Stimulated activated CD8-positive, alpha-beta memory T cell treated with anti-CD3 and anti-CD28 coated beads, Interleukin-15, amount 100 ng/mL, for 4 hours (primary cell): ENCODE measurements at places on chromosomes 3 and 15.

DNA sequence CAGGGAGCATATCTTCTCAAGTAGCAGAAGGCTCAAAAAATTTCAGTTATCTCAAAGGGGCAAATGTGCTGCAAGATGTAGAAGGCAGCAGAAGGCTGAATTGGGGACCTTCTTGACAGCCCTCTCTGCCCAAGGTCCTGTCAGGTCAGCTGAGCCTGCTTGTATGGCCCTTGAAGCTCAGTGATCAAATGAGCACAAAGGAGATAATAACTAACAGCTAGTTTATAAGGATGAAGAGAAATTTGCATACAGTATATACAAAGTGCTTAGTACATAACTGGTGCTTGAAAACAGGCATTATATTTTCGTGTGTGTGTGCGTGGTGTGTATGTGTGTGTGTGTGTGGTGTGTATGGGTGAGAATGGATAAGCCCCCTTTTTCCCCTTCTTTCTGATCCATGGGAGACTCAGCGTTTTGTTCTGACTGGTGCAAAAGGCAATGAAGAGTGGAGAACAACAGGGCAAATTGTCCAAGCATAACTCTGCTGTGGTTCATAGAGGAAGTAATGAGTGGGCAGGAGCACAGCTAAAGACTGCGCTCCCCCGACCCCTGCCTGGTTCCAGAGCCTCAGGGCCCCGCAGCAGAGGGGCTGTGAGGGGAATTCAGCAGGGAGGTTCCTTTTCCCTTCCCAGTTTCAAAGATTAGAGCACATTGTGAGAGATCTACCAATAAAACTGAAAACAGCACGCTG is 356.8 kb upstream of the NR2F2 start:
- DNase-seq = no peak

- no peak for DNase-seq
Observed at GRCh38 chr3:83948771-83949170, 1010.0 kb upstream of the CADM2 start.

DNA sequence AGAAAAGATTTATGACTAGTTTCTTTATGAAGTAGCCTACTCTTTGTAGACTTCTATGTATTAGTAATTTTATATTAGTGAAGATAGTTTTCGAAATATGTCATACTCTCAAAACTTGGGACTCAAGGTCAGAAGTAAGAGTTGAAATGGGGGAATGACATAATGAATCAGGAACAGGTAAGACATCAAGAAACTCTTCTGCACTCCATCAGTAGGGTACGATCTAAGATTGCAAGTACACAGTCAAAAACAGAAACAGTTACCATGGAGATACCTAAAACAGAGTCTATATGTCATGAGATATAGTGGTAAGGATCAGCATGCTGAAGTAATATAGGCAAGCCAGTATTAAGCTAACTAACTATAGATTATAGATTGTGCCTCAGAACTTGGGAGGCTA is 187.0 kb upstream of the MLF1 start:
- DNase-seq = no peak

DNA sequence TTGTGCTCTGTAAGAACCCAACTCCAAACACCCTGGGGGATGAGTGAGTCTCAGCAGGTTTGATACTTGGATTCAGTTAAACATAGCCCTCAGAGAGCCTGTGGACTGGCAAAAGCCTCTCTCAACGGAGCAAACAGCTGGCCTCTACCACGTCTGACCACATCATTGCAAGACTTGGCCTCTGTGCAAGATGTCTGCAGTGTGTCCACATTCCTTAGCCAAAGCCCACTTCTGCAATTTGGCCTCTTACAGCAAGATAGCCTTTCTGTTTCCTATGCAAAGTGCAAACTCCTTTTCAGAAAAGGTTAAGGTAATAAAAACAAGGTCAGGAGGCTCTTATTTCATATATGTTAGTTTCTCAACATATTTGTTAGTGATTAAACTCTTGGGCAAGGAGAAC is 27.9 kb downstream of the FBN1 start:
- DNase-seq = no peak

DNA sequence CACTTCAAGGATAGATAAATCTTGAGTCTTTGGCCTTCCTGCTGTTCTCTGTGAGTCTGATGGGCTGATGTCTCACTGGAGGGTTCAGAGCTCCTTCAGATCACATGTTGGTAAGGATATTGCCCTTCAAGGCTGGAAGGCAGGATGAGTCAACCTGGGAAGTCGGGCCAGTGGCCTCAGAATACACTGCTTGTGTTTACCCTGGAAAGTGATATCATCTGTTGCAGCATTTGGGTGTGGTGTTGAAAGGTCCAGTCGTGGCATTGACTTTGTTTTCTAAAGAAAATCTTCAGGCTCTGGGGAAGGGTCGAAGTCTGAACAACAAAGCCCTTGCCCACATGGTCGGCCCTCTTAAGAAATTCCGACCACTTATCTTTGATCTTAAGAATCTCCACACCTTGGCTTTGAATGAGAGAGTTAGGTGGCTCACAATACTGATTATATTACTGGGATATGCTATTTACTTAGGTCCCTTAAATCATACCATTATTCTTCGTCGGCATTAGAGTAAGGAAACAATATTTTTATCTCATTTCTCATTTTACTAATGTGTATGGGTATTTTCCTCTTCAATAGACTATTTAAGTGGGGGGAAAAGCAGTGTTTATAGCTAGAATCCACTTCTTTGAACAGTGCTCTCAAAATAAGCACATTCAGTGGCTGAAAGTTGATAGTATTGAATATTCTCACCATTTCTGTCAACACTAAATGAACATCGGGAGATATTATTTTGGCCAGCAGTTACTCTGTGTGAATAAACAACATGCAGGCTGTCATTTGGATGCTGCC is 303.9 kb upstream of the RASGRP1 start:
- DNase-seq = no peak

GRCh38 chr3:132544130-132544529 is 52.9 kb upstream of the ACKR4 start:
- DNase-seq = no peak

DNA sequence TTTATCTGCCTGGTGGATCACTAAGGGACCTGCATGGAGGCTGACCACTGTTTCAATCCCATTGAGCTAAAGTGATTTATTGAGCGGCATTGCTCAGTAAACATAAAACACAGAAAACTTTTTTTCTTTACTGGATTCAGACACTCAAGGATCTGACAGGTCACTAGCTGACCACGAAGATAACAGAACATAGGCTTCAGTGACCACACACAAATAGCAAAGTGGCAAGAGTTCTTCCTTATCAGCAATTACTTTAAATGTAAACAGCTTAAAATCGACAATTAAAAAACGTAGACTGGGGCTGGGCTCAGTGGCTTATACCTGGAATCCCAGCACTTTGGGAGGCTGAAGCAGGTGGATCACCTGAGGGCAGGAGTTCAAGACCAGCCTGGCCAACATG is 48.7 kb downstream of the STAG1 start:
- DNase-seq = no peak

DNA sequence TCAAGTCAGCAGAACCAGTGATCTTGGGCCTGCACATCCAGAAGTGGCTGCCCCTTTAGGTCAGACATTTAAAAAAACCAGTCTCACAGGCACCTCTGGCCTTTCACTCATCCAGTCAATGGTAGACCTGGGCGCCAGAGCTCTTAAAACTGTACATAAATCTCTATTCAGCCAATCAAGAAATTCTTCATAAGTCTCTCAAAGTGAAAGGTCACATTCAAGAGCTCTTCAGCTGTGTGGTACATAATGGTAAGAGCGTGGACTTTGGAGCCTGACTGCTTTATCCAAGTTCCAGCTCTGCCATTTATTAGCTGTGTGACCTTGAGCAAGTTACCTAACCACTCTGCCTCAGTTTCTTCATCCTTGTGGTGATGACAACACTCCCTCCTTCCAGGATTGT is 22.3 kb upstream of the MORF4L1 start:
- DNase-seq = no peak

- DNase-seq = no peak
Observed at GRCh38 chr3:132488151-132488550, 70.8 kb downstream of the DNAJC13 start.

- DNase-seq = no peak
Observed at GRCh38 chr3:122298239-122298638, 26.8 kb upstream of the CSTA start.

DNA sequence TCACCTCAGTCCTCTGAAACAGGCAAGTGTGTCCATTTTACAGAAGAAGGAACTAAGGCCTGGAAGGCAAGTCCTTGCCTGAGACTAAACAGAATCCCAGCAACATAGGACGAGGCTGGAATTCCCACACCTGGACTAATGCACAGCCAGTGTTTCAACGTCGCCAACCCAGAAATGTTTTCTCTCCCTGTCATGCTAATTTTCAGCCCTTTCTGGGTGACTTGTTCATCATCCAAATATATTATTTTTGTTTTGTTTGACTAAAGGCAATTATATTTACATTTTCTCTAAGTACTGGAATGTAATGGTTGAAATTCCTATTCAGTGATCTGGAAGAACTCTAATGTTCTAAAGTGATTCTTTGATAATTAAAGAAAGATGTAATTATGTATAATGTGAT is 51.8 kb downstream of the BTD start:
- DNase-seq = no peak

DNA sequence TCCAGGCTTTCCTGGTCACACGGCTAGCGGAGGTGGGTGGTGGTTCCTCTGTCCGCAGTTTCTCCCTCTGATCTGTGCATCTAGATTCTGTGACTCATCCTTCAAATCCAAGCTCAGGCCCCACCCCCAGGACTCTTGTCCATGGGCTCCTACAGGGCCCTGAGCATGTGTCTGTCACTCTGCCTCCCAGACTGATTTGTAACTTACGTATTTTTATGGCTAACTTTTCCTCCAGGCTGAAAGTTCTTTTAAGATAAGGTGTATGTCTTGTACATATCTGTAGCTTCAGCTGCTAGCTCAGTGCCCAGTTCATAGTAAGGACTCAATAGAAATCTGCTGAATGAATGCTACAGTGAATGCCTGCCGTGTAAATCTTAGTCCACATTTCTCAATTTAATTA is 8.0 kb downstream of the ESYT3 start:
- no peak for DNase-seq

- DNase-seq = no peak
Observed at GRCh38 chr3:23754215-23754614, 51.5 kb upstream of the UBE2E1 start.

DNA sequence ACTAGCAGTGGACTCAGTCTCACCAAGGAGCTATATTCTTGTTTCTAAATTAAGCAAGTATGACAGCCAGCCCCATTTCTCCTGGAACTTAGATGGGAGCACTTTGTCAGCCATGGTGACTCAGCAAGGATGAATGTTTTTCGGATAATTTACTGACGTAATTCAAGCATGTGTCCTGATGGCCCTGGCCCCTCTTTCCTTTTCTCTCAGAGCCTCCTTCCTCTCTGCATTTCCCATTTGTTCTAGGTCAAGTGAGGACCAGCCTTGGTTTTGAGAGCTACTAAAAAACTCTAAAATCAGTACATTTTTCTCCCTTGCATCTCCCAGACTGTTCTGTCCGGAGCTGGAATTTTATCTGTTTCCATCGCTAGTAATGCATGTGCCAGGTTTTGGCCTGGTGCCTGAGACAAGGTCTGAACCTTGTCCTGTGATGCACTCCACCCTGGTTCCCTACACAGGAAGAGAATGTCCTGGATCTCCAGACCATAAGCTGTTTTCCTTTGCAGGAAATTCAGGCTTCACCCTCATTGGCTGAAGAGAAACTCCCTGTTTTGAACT is 256.6 kb upstream of the ROPN1 start:
- no peak for DNase-seq

GRCh38 chr15:52653431-52653964 is 25.7 kb downstream of the ATOSA start:
- DNase-seq = no peak

GRCh38 chr15:88918738-88919137 is 5.6 kb upstream of the MFGE8 start:
- DNase-seq = no peak

DNA sequence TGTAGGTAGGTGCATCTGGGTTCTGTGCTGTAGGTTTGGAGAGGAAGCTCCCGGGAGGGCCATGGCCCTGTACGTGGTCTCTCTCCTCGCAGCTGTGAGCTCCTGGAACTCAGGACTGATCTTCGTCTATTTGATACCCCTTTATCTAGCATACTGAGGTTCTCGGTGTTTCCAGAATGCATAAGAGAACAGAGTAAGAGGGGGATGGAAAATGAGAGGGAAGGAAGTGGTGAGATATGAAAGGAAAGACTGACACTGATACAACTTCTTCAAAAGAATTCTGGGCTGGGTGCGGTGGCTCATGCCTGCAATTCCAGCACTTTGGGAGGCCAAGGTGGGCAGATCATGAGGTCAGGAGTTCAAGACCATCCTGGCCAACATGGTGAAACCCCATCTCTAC is 90.7 kb downstream of the CHRD start:
- no peak for DNase-seq

GRCh38 chr3:124847051-124847450 is 40.1 kb downstream of the ITGB5 start:
- no peak for DNase-seq

- no peak for DNase-seq
Observed at GRCh38 chr3:40523781-40524180, 979 bp upstream of the ZNF621 start.

- DNase-seq = no peak
Observed at GRCh38 chr3:73508330-73508954, 116.3 kb downstream of the PDZRN3 start.

GRCh38 chr3:42014458-42014920 is 52.6 kb upstream of the ULK4 start:
- DNase-seq = no peak

- DNase-seq = no peak
Observed at GRCh38 chr3:134803051-134803505, 8.0 kb downstream of the EPHB1 start.

DNA sequence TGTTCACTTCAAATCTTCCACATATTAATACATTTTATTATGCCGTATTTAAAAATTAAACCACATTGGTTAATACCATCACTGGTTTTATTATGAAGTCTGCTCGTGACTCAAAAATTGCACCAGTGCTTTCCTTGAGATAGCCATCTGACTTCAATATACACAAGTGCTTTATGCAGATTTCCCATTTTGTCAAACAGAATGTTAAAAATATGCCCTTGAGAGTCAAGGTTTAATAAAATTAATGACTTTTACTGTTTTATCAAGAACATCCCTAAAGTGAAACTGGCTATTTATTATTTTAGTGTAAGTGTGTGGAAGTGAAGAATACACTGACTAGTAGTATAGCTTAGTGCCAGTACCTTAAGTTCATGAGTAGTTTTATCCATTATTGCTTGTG is 139.3 kb upstream of the SOX2 start:
- DNase-seq = no peak

- DNase-seq = no peak
Observed at GRCh38 chr15:31733424-31733823, 296.9 kb upstream of the CHRNA7 start.

DNA sequence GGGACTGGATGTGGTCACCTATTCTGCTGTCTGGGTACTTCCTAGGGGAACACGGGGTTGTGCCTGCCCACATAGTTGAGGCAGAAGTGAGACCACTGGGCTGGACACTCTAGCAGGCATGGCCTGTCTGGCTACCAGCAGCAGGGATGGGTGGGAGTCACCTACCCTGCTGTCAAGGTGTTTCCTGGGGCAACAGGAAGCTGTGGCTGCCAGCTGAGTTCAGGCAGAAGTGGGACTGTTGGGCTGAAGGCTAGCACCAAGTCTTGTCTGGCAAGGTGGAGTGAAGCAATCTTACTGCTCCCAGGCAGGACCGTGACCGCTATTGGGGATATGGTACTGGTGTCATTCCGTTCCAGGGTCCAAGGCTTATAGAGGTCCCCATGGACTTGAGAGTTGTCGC is 20.3 kb upstream of the ZDHHC23 start:
- no peak for DNase-seq
